ENCODE measurements at places on chromosomes 7 and 10.

GRCh38 chr7:143360788-143361551 is 1.5 kb downstream of the FAM131B start:
- DNase-seq: no peak

DNA sequence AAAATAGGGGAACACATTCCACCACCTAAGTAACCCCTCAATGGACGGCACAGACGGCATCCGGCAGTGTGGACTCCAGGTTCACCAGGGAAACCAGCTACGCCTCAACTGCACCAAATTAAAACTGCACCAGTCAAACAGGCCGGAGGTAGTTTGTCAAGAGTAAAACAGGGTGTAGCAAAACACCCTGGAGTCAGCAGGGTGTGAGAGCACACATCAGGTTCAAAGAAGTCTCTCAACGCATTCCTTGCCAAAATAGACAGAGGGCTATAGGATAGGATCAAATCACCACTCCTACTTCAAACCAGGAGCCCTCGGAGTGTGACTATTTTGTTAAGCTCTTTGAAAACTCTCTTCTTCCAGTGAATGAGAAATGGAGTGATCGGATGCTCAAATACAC is 135.9 kb downstream of the PARD3 start:
- no peak for DNase-seq

- DNase-seq: no peak
Measured at GRCh38 chr10:86693721-86694369, 25.5 kb downstream of the LDB3 start.

- no peak for DNase-seq
Measured at GRCh38 chr10:54454271-54454670, 346.8 kb downstream of the PCDH15 start.
